GM06990 (cell line): ENCODE measurements at places on chromosomes 1 and 21.
A peak's percentile ranks its signal among the peaks of the same experiment; 100 is the strongest.

DNA sequence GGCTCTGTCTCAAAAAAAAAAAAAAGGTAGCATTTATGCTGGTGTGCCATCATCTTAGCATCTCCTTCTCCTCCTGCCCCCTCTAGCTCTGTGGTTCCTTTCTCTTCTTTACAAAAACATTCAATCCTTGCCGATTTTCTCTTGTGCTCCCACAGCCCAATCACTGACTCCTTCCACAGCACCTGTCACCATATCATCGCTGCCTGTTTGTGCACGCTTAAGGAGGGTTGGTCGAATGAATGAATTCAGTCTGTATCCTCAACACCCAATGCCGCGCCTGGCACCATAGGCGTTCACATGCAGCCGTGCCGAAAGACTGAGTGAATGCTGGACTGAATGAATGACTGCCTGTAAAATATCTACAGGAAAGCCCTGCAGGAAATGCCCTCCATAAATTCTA is 7.9 kb downstream of the RNU5D-1 start:
- DNase-seq: peak; percentile 48

DNA sequence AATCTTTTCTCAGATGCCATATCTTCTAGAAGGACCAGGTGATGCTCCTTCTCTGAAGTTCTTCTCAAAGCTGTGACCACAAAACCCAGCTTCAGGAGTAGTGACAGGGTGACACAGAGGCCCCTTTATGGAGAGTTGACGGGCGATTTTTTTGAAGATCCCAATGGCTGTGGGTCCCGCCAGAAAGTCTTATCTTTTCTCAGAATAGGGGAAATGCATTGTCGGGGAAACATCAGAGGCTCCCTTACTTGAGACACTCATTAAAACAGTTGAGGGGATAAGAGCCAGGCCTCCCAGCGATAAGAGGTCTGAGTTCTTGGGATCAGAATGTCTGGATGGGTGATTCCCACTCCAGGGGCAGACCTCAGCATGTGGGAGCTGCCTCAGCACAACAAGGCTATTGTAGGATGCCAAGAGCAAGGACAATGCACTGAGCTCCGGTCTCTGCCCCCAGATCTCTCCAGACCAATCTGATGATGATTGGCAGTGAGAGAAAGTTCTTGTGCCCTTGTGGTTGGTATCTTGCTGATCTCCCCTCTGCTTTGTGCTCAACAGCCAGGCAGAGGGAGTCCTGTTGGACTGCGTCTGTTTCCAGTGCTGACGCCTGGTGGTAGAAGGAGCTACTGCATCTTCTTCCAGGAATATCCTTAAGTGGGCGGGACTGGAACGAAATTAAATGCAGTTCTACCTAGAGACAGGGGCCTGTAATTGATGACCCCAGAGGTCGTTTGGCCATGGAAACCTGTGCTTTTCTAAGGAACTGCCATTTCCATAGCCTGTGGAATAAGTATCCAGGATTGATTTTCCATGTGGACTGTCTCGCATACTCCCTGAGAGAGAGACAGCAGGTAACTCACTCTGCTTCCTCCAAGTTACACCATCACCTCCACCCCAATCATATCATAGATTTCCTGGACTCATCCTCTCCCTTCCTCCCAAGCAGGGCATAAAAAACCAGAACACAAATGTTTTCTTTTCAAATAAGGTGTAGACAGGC is 6.8 kb upstream of the ACKR1 start:
- peak; percentile 28 for DNase-seq

DNA sequence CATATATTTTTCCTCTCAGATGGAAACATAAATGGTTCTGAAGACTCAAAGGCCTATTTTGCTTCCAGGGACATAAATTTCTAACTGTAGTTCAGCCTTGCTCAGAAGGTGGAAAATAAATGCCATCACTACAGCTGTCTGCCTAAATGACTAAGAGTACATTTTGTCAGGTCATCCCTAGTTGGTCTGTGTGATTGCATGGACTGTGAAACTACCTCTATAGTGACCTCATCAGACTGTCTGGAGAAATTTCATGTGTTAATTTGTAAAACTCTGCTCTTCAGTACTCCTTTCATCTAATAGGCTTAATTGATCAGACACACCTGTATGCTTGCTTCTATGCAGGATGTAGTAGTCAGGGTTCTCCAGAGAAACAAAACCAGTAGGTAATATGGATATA is 886.9 kb downstream of the AMY1C start:
- DNase-seq: no peak

DNA sequence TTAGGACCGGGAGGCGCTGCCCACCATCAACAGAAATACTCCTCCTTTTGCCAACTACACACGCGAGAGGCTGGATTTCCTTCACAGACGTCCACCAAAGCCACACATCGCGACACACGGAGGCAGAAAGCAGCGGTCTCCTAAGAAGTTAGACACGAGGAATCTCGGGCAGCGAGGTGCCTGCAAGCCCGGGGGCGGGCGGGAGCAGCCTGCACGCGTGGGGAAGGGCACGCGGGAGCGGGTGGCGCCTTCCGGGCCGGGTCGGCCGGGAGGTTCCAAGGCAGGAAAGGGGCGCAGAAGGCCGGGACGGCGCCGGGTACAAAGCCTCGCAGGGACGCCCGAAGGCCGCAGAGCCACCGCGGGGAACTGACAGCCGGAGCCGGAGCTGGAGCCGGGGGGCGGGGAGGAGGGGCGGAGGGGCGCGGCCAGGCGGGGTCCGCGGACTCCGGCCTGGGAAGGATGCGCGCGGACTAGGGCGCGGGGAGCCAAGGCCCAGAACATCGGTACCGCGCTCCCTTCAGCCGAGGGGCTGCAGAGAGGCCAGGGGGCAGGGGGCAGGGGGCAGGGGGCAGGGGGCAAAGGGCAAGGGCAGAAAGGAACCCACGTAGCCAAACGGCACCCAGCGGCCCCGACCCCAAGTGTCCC is 722 bp downstream of the NPHP4 start:
- peak; percentile 51 for DNase-seq

DNA sequence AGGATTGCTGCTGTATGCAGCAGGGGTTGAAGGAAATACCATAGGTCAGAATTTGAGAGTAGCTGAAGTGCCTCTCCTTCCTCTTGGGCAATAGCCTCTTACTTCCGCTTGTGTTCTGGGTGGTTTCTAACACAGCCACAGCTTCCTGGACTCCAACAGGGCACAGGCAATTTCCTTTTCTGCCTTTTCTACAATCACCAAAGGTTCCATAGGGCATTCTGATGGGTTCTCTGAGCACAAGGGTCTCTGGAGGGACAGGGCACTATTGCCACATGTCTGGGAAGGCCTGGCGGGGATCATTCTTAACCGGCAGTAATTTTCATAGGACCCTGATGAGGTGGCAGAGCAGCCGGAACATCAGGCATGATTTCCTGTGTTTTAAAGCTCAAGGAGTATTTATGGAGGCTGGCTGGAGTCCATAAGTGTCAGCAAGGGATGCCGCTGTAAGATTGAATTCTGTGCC is 5.5 kb upstream of the AGTRAP start:
- DNase-seq: no peak

DNA sequence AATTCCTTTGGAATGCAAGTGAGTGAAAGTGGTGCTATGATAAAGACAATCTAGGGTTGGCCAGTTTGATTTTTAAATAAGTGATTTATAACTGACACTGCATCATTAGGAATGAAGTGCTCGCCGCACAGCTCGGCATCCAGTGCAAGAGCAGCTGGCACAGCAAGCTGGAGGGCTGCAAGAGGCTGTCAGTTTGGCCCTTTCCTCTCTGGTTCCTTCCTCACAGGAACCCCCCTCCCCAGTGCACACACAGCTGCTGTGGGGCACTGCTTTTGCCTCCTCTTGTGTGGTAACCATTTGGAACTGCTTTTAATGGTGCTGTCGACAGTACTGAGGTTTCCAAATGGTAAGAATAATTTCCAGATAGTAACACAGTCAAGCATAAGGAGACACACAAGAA is 10.4 kb upstream of the BCAR3 start:
- no peak for DNase-seq

GRCh38 chr1:33332357-33332789 is 11.5 kb upstream of the A3GALT2 start:
- DNase-seq: no peak

DNA sequence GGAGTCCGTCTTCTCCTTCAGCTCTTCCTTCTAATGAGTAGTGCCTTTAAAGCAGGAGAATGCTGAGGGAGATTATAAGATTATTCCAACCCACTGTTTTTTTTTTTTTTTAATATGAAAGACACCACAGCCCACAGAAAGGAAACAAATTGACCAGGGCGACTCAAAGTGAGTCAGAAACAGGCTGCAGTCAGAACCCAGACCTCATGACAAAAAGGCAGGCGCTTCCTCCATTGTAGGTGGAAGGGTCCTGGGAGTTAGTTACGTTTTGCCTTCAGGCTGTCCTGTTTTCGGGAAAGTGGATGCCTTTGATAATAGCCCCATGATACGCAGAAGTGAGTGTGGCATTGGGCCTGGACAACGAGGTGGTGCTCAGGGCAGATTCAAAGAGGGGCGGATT is 21.0 kb downstream of the PLXNA2 start:
- no peak for DNase-seq

GRCh38 chr1:235495551-235495950 is 8.7 kb downstream of the B3GALNT2 start:
- DNase-seq: no peak

GRCh38 chr1:213714645-213715044 is 273.1 kb upstream of the PROX1 start:
- DNase-seq: no peak

- DNase-seq: no peak
Observed at GRCh38 chr1:66777831-66778230, 23.2 kb downstream of the INSL5 start.

GRCh38 chr1:96557336-96557735 is 164.2 kb upstream of the PTBP2 start:
- DNase-seq: no peak

GRCh38 chr1:182389619-182390047 is 2.0 kb downstream of the GLUL start:
- no peak for DNase-seq

- DNase-seq: no peak
Observed at GRCh38 chr1:15858069-15858670, 10.7 kb downstream of the SPEN start.

- DNase-seq: no peak
Observed at GRCh38 chr1:38780133-38780532, 79.4 kb downstream of the RRAGC start.

DNA sequence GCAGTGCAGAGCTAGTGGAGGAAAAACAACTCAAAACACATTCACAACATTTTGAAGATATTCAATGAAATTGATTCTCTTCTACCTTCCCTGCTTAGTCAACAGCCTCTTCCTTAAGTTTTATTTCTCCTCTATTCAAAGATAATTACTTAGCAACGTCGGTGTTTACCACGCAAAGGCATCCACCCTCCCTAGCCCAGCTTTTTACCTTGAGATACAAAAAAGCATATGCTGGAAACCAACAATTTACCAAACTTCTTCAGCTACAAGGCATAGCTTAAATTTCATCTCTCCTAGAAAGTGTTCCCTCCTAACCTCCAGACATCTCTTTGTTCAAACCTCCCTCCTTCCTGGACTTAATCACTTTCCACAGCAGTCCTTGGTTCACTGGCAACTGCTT is 102.8 kb upstream of the SOD1 start:
- DNase-seq: no peak

GRCh38 chr21:41751611-41752011 is 15.2 kb downstream of the RIPK4 start:
- no peak for DNase-seq

- no peak for DNase-seq
Observed at GRCh38 chr1:55313903-55314302, 98.7 kb upstream of the USP24 start.

DNA sequence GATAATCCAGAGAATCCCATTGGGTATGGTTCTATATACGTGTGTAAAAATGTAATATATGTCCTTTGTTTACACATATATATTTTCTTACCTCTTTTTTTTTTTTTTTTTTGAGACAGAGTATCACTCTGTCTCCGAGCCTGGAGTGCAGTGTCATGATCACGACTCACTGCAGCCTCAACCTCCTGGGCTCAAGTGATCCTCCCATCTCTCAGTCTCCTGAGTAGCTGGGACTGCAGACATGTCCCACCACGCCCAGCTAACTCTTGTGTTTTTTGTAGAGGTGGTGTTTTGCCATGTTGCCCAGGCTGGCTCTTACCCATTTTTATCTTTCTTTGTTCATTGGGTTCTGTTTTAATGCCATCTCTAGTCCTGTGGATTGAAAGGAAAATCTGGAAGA is 59.5 kb downstream of the ZBTB17 start:
- no peak for DNase-seq

DNA sequence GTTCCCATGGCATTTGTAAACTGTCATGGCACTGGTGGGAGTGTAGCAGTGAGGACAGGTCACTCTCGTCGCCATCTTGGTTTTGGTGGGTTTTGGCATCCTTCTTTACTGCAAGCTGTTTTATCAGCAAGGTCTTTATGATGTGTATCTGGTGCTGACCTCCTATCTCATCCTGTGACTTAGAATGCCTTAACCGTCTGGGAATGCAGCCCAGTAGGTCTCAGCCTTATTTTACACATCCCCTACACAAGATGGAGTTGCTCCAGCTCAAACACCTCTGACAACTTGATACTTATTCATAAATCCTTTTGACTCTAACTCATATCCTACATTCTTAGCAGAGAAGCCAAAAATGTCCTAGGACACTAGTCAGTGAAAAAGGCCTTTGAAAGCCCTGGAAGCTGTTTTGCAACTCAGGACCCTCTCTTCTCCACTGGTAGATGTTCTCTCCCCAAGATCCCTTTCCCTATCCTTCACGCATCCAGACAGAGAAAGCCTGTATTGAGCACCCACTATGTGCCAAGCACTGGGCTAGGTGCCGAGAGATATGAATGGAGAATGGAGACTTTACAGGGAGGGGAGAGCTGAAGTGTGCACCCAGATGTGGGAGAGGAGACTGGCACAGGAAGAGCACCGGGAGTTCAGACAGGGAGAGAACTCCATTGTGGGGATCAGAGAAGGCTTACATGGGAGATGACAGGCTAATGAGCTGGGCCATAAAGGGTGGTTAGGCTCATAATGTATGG is 6.7 kb upstream of the CSRP1 start:
- no peak for DNase-seq

- DNase-seq: no peak
Observed at GRCh38 chr21:40905251-40905650, 58.3 kb upstream of the DSCAM start.

GRCh38 chr1:214002060-214002459 is 14.3 kb downstream of the PROX1 start:
- no peak for DNase-seq

GRCh38 chr1:23168079-23168444 is 594 bp downstream of the LUZP1 start:
- DNase-seq: no peak

DNA sequence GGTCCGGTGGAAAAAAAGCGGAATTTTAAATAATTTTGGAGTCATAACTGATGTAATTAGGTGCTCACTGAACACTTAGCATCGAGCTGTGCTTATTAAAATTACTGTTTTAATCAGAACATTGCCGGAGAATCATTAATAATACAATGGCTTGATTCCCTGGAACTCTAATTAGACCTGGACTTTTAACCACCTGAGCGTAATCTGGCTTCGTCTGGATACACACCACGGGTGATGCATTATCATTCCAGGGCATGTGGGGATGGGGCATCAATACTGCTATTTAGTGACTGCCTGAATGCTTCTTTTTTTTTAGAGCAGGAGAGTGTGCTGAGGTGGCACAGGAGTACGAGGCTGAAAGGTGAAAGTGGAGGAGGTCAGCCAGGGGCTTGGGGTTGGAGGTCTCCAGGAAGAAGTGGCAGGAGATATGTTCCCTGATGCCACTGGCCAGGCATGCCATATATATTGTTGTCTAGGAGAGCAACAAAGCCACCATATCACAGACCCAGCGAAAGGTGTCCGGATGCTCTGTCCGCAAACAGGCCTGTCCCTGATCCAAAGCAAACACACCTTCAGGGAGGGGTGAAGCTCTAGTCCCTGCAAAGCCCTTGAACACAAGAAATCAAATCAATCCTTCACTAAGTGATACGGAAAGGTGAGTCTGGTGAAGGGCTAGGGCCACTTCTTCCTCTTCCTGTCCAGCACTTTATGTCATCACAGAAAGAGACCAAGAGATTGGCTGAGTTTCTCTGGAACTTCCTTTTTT is 125.2 kb downstream of the PLXNA2 start:
- no peak for DNase-seq
